ENCODE measurements at places on chromosomes 6 and 20. TPM values are rescaled to one million over a fixed set of nuclear protein-coding genes. Genes with fewer than 3 reads are reported as not detected.

The DNPH1 gene
- total RNA-seq: 28.5 TPM

DNA sequence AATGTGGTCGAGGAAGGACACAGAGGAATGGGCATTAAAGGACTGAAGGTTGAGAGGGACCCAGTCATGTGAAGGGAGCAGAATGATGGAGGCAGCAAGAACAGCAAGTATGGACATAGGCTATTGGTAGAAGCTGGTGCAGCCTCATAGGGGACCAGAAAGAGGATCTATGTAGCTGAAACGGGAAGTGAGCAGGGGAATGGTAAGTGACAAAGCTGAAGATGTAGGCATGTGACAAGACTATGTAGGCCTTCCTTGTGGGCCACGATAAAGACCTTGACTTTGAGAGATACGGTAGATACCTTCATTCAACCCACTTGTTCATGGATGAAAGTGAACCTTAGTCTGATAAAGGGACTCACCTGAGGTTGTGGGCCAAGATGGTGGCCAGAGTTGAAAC lies 3.5 kb downstream of the CTNNBL1 start:
- no peaks in the 10 kb centered on the region for H3K27me3 ChIP-seq
- H3K4me1 ChIP-seq: peaks cover 20% of the 10 kb centered on the region
- no peak for DNase-seq
- no peak overlapping the region for H3K4me3 ChIP-seq
- peaks cover 2% of the 10 kb centered on the region for H3K36me3 ChIP-seq

DNA sequence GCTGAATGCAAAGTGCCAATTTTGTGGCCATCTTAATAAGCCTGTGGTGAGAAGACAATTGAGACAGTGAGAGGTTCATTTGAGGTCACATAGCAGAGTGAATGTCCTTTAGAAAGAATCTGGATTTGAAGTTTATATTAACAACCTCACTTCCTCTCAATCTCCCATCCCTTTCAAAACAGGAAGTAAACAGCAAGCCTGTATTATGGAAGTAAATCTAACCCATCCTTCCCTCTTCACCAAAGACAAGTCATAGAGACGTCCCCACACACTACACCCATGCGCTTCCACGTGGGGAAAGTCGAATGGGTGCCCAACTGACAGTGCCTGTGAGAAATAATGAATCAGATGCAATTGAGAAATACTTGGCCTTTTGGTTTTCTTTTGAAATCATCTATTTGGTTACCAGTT lies 28.8 kb upstream of the CCND3 start:
- peak overlapping the region; percentile 29 for H3K27ac ChIP-seq
- peaks cover 5% of the 10 kb centered on the region for H3K36me3 ChIP-seq
- H3K27me3 ChIP-seq: no peaks in the 10 kb centered on the region
- peaks cover 63% of the 10 kb centered on the region for H3K4me1 ChIP-seq
- no peak for DNase-seq
- H3K4me3 ChIP-seq: no peak overlapping the region

The ETV7 gene
- total RNA-seq: 0.44 TPM

GRCh38 chr20:12166053-12166717 lies 248.5 kb downstream of the BTBD3 start:
- no peaks in the 10 kb centered on the region for H3K4me1 ChIP-seq
- no peaks in the 10 kb centered on the region for H3K36me3 ChIP-seq
- no peak overlapping the region for H3K27ac ChIP-seq
- no peak for DNase-seq

The TOX2 gene
- total RNA-seq: 3.0 TPM

DNA sequence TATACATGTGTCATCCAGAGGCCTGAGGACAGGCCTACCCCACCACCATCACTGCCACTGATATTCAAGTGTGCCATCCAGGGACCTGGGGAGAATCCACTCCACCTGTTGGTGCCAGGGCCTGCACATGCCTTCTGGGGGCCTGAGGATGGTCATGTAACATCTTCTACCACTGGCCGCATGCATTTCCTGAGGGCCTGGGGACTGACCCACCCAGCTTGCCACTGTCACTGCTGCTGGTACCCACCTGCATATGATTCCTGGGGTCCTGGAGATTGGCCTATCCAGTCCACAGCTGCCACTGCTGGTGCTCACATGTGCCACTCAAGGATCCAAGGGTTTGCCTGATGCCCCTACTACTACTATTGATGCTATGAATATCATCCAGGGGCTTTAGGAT lies 184.3 kb upstream of the SYNCRIP start:
- peaks cover 15% of the 10 kb centered on the region for H3K27me3 ChIP-seq
- DNase-seq: no peak
- no peak overlapping the region for H3K4me3 ChIP-seq
- H3K36me3 ChIP-seq: no peaks in the 10 kb centered on the region
- no peaks in the 10 kb centered on the region for H3K4me1 ChIP-seq
